Skeletal muscle cell (primary cell): ENCODE measurements at places on chromosomes 2 and 18.

GRCh38 chr2:99480390-99480789 is 9.4 kb downstream of the REV1 start:
- no peak for DNase-seq

DNA sequence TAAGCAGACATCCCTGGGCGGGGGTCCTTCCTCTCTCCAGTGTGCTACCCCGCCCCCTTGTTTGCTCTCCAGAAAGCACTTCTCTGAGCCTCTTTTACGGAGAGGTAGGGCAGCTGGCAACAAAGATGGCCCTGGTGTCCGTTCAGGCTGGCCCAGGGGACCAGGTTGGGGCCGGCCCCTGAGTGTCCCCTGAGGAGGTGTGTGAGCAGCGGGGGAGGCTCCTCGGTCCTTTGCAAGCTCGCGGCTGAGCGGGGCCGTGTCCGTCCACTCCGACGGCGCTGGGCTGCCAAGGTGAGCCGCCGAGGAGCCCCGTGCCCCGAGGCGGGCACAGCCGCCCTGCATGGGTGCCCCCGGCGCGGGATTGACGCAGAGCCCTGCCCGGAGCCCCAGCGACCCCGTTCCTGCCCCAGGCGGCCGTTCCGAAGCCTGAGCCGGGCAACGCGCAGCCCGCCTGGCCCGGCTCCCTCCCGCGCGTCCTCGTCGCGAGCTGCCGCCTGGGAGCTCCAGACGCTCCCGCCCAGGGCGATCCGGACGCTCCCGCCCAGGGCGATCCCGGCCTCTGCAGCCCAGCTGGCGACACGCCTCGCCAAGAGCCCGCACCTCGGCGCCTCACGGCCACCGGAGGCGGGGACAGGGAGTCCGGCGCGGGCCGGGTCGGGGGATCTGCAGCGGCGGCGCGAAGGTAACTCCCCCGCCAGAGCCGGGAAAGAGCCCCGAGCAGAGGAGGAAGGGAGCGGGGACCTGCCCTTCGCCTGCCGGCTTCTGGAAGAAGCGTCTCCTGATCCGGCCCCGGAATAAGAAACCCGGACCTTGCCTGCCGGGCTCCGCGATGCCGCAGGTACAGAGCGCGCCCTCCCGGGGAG is at the start of gene PROKR1:
Gene PROKR1, plus strand, starts transcription at position 569 of the 863 bp plus-strand sequence. CDS start 2,243 bp downstream, outside the sequence.
- no peak for DNase-seq

GRCh38 chr2:96924775-96925747 is 55.2 kb upstream of the SEMA4C start:
- DNase-seq, result no peak

DNA sequence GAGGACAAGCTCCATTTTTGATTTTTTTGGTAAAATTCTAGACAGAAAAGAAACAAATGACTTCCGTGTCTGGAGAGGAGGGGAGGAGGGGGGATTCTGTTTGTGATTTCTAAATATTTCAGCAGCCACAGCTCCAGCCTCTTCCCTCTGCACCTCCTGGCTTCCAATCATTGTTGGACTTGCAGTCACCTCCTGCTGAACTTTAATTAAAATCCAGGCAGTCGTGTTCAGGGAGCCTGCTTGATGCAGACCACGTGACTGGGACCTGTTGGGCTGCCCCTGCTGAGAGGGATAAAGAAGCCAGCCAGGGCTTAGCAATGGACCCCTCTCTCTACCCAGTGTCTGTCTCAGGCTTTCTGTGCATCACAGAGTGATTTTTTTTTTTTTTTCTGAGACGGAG is 115.1 kb downstream of the SH3BP4 start:
- no peak for DNase-seq

GRCh38 chr2:6917761-6918421 is 679 bp downstream of the RNF144A start:
- no peak for DNase-seq

DNA sequence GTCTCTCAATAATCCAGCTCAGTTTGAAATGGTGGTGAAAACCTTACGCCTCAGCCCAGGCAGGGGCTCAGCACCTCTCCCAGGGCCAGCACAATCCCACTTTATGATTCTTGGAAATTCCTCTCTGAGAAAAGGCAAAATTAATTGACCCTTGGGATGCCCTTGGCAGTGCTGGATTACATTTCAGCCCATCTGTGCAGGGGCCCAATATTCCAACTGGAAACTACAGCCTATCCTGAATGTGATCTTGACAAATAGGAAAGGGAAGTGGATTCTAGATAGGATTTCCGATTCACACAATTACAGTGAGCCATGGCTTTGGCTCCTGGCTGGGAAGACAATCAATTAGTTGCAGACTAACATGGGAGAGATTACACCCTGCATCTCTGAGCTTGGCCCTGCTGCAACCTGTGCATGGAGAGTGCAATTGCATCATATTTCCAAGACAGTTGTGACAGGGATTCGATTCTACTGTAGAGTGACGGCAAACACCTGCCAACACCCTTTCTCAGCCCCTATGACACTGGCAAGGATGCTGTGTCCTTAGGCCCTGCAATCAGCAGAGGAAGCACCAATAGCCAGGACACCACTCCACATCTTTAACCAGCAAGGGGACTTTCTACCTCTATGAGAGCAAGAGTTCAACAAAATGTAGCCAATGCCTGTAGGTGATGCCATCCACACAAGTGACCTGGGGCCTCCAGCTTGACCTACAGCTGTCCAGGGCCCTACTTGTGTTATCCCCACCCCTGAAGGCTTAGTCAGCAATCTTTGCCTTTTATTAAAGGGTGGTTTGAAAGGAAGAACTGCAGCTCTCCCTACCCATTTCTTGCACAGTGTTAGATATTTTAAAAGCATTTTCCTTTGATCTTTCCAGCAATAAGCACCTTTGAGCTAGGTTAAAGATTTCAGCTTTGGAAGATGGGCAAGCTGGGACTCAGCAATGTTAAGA is 187.2 kb upstream of the HS6ST1 start:
- no peak for DNase-seq

GRCh38 chr2:37992601-37993000 is 67.5 kb downstream of the RMDN2 start:
- no peak for DNase-seq

- no peak for DNase-seq
Observed at GRCh38 chr2:220336771-220337170, 709.3 kb downstream of the SLC4A3 start.

DNA sequence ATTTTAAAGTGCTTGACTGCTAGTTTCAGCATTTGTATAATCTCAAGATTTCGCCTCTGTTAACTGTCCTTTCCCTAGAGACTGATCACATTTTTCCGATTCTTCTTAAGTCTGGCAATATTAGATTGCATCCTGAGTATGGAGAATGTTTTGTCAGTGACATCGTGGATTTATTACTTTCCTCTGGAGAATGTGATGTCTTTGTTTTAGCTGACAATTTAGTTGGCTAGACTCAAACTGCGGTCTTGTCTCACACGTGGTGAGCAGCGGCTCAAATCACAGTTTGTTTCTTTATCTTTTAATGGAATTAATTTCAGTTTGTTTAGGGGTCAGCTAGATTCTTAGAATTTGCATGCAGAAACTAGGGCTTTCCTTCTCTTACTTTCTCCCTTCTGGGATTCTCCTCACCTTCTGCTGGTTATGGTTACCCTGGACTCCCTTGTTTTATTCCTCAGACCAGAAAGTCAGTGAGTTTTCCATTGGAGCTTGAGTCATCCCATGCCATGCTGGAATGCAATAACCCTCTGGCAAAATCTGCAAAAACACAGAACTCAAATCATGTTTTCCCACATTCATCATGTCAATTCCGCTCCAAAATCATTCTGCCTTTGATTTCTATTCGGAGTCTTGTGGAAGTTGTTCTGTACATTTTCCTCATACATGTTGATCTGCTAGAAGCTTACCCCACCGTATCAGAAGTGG is 327.2 kb upstream of the TRIB2 start:
- DNase-seq, result no peak

GRCh38 chr2:45432406-45432805 is 178.7 kb downstream of the SRBD1 start:
- no peak for DNase-seq

DNA sequence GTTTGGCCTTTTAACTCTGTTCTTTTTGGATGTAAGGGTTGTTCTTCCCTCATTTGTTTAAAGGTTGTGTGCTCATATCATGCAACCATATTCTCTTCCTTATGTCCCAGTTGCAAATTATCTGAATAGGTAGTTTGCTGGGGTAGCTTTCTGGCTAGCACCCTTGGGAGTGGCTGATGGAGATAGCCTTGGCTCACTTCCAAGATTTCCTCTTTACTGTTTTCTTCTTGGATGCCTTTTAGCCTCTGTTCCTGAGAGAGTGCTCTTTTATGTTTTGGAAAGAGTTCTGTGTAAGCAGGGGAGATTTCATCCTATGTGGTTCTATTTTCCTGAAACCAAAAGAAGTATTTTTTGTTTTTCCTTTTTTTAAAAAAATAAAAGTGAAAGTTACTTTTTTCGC is 25.4 kb downstream of the USP14 start:
- peak; percentile 4 for DNase-seq

- DNase-seq, result no peak
Observed at GRCh38 chr2:199261936-199262335, 195.8 kb downstream of the SATB2 start.

DNA sequence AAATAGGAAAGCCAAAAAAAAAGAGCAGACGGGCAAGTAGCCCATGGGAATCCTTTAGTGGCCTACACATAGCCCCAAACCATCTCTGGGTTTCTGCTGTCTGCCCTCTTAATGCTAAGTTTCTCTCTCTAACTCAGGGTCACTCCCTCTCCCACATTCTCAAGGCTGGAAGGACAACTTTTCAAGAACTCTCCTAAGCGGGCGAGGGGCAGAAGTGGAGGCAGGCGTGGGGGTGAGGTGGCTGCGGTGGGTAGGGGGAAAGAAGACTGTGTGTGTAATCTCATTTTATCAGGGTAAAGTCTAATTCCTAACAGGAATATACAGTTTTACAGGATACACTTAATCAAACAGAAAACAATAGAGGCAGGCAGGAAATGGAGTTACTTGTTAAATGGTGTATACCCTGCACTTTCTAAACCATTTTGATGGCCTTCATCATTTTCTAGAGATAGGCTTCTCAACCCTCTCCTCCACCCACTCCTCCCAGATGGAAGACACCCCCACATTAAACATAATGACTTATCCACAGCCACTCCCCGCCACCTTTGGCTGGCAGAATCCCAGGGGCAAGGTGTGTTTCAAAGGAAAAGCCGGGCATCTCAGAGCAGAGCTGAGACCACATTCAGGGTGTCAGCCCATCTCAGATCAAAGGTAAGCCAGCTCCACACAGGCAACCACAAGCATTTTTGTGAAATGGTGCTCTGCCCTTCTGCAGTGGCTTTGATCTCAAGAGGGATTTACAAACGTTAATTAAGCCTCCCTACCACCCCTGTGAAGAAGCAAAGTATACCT is 6.8 kb downstream of the SMAD7 start:
- no peak for DNase-seq

DNA sequence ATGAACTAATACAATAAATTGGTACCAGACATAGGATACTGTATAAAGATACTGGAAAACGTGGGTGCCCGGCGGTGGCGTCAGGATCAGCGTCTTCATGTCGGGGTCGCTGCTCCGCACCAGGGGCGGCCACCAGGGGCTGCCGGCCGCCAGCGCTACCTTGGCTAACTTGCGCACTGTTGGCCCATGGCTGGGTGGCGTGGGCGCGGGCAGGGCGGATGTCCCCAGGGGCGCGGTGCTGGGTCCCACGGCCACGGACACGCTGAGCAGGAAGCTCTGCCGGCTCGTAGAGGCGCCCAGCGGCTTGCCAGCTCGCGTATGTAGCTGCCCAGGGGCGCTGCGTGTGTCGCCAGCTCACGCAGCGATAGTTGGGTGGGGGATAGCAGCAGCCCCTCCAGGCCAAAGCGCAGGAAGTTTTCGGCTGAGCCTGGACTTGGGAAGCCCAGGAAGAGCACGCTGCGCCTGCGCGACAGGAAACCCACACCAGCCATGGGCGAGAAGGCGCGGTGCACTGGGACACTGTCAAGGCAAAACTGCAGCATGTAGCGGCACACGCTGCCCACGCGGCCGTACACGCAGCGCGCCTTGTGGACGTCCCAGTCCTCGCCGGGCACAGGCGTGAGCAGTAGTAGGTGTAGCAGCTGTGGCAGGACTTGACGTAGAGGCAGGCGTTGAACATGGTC is 299.9 kb downstream of the CCDC74A start:
- DNase-seq, result no peak

GRCh38 chr2:172329416-172329773 is 98.0 kb upstream of the ITGA6 start:
- no peak for DNase-seq
